SIG-M5 (cell line): ENCODE measurements at places on chromosomes 11 and 22.

GRCh38 chr11:20093775-20094174, 66.5 kb downstream of the DBX1 start:
- DNase-seq: no peak

DNA sequence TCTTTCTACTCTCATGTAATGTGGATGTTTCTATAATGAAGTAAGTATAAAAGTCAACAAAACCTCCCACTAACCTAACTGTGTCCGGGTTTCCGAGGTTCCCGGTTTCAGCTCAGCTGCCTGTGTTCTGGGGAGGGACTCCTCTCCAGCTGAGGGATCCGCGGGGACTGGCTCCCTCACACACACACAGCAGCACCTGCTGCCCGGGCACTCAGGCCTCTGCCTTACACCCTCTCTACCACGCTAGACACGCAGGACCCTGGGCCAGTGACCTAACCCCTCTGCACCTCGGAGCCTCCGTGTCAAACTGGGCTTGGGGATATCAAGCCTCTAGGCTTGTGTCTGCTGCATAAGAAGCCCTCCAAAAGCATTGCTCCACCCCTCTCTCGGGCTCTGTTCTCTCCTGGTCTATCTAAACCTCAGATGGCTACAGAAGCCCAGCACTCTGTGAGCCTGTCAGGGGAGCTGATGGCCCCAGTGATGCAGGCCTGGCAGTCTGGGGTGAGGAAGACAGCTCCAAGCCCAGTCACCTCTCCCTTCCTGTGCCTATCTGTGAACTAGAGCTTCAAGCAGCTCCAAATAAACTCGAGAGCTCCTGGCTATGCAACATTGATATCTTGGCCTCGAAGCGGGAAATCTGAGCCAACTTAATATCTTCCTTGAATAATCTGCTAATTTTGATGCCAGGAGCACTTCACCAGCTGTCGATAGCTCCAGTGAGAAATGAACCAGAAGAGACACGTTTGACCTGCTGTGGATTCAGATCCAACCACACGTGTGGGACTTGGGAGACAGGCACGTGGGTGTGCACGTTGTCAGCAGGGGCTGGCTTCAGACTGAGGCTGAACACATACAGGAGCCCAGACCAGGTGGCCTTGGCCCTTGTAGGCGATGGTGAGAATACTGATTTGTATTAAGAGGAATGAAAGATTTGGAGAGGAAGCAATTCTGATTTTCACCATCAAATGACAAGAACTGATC, 232.7 kb upstream of the B3GAT1 start:
- DNase-seq: no peak

DNA sequence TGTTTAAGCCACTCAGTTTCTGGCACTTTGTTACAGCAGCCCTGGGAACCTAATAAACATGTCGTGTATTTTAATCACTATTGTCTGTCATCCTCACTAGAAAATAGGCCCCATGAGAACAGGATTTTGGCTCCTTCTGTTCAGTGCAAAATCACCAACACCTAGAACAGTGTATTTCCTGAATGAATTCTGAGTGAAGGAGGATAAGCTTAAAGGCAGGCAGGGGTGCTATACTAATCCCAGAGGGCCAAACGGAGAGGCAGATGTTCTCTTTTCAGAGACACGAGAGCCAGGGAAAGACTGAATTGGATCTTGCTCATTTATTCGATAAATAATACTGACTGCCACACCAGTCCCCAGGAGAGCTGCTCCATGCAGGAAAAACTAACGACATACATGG, 10.4 kb downstream of the SMCO4 start:
- no peak for DNase-seq

- DNase-seq: no peak
Observed at GRCh38 chr22:46813816-46814597, 51.6 kb downstream of the TBC1D22A start.

- no peak for DNase-seq
Observed at GRCh38 chr11:16776711-16777612, 38.5 kb downstream of the C11orf58 start.

DNA sequence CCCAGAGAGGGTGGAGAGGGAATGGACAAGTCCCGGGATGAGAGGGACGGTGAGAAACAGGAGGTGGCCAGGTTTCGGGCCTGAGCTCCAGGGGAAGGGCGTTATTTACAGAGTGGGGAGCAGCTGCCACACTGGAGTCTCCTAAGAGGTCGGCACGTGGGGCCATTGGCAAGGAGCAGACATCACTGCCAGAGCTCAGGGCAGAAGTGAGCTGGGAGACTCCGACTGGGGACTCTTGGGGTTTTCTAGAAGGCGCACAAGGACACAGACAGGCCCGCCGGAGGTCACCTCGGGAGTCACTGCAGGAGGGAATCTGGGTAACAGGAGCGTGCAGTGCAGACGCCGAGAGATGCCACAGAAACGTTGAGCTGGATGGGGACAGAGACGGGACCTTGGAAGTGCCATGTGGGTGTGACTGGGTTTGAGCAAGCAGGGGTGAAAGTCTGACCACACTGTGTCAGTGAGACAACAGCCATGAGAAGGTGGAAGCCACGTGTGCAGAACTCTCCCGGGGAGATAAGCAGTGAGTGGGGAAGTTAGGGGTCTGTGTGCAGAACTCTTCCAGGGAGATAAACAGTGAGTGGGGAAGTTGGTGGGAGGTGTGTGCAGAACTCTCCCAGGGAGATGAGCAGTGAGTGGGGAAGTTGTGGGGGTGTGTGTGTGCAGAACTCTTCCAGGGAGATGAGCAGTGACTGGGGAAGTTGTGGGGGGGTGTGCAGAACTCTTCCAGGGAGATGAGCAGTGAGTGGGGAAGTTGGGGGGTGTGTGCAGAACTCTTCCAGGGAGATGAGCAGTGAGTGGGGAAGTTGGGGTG, 187.5 kb downstream of the SHANK2 start:
- DNase-seq: no peak

DNA sequence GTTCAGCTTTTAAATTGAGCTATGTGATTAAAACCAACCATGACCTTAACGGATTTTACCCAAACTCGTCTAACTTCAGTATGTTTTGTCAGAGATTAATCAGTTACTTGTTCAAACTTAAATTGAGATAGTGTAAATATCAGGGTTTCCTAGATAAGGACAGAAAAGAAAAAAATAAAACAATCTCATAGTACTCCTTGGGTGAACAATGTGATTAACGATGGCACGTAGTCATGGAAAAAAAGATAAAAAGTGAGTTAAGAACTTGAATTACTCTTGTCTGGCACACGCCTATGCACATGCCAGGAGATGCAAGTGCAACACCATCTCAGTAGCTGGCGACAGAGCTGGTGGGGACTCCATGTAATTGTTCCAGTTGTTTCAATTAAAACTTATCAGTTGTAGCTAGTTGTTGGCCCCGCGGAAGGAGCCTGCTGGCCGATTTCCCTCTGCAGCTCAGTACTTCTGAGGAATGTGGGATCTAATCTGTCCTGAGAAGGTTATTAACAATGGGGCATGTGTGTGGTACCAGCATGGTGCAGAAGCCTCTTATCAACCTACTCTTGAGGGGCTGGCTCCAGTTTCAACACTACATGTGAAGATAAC, 3.0 kb downstream of the RASSF10 start:
- no peak for DNase-seq
